SJCRH30 (cell line): ENCODE measurements at places on chromosomes 3 and 15. TPM values are rescaled to one million over a fixed set of nuclear protein-coding genes. Genes with fewer than 3 reads are reported as not detected.

GRCh38 chr3:114900908-114901307 is 246.2 kb downstream of the ZBTB20 start:
- H3K4me3 ChIP-seq, result no peak overlapping the region
- no peaks in the 10 kb centered on the region for H3K27me3 ChIP-seq
- no peaks in the 10 kb centered on the region for H3K36me3 ChIP-seq
- H3K4me1 ChIP-seq, result peaks cover 16% of the 10 kb centered on the region
- no peak overlapping the region for H3K27ac ChIP-seq

- DNase-seq, result no peak
- no peak overlapping the region for H3K4me3 ChIP-seq
- H3K4me1 ChIP-seq, result no peaks in the 10 kb centered on the region
- no peaks in the 10 kb centered on the region for H3K27me3 ChIP-seq
- H3K36me3 ChIP-seq, result no peaks in the 10 kb centered on the region
- no peak overlapping the region for H3K27ac ChIP-seq
These were observed 83.0 kb downstream of the CNTN3 start for GRCh38 chr3:74531491-74531890.

DNA sequence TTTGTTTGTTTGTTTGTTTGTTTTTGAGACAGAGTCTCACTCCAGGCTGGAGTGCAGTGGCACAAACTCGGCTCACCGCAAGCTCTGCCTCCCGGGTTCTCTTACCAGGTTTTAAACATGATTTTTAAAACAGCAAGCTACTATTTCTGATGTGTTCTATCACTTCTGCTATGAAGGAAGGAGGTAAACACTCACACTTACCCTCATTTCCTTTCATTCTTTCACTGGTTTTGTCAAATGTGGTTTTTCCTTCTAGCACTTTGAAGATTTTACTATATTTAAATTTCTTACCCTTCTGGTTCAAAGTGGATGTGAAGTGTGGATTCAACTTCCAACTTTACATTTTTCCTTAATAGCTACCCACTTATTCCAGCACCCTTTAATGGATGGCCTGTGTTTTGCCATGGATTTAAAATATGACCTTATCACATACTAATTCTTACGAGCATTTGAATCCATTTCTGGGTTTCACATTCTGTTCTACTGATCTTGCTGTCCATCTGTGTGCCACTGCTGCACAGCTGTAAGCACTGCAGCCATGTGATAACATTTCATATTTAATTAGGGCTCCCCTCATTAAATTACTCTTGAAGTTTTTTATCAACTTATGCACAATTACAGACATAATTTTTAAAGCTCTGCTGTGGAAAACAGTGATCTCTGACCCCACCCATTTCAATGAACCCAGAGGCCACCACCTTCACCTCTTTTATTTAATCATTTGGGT is 42.3 kb downstream of the TXNRD3 start:
- no peak overlapping the region for H3K4me3 ChIP-seq
- no peaks in the 10 kb centered on the region for H3K36me3 ChIP-seq
- no peak overlapping the region for H3K27ac ChIP-seq
- no peaks in the 10 kb centered on the region for H3K27me3 ChIP-seq
- no peak for DNase-seq

DNA sequence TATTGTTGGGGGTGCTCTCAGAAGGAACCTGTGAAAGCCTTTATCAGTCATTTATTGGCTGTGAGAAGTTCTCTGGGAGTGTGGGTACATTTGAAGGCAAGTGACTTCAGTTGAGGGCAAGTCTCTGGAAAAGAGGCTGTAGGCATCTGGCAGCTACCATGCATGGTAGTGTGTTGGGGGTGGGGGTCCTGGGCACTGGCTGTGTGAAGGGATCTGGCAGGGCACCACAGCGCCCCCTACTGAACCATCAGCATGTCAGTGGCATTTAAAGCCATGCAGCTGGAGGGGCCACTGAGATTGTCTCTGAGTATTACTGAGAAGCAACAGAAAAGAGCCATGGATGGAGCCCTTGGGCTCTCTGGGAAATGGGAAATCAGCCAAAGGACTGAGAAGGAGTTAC is 30.6 kb downstream of the CRTAP start:
- peaks cover 3% of the 10 kb centered on the region; the same call in 1 of the 2 replicates for H3K36me3 ChIP-seq
- DNase-seq, result no peak
- H3K27ac ChIP-seq, result no peak overlapping the region

DNA sequence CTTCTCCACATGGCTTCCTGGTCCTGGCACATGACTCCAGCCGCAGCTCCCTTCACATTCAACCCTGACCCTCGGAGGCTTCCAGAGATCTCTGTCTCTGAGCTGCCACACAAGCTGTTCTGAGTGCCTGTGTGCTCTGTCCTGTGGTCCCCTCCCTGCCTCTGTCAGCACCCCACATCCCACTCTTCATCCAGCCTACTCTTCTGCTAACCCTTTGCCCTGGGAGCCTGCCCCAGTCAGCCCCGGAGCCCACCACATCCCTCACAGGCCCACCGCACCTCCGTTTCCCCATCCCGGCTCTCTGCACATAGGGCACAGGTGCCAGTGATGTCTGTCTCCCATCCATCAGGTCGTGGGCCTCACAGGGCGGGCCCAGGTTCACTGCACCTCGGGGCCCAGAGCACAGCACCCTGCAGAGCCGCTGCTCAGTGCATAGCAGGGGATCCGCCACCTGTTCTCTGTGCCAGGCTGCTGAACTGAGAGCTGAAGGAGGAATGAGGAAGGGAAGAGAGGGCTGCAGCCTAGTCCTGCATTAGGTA is 133.6 kb downstream of the UACA start:
- no peak for DNase-seq
- H3K27ac ChIP-seq, result no peak overlapping the region
- no peak overlapping the region for H3K4me3 ChIP-seq
- H3K4me1 ChIP-seq, result peaks cover 20% of the 10 kb centered on the region
- 0 out of 2 replicates have a peak, but pooled peaks cover 3% of the 10 kb centered on the region for H3K27me3 ChIP-seq
- no peaks in the 10 kb centered on the region for H3K36me3 ChIP-seq

DNA sequence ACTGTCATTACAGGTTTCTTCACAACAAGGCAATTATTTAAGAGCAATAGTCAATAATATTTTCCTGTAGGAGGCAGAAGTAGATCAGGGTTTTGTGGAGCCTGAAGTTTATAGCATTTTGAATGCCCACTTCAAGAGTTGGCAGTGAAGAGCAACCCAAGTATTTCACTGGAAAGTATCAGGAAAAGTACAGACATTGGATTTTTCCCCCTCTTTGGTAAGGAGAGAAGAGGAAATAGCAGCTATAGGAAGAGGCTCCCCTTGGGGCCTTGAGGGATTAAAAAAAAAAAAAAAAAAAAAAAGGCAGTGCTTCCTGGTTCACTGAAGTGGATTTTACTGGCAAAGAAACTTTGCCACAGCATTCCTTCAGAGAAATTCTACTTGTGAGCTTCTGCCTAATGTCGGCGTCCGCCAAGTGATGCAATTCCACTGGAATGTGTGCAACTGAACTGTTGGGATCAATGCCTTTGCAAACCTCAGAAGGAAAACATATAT is 5.7 kb upstream of the CNTN6 start:
- H3K27ac ChIP-seq, result peak overlapping the region; percentile 59
- H3K27me3 ChIP-seq, result no peaks in the 10 kb centered on the region
- peak; percentile 63 for DNase-seq
- H3K4me3 ChIP-seq, result no peak overlapping the region

GRCh38 chr3:38588371-38588971 is 61.0 kb downstream of the SCN5A start:
- no peak overlapping the region for H3K4me3 ChIP-seq
- peaks cover 2% of the 10 kb centered on the region; the same call in 1 of the 2 replicates for H3K36me3 ChIP-seq
- no peak overlapping the region for H3K27ac ChIP-seq
- DNase-seq, result no peak
- H3K27me3 ChIP-seq, result no peaks in the 10 kb centered on the region
- no peaks in the 10 kb centered on the region for H3K4me1 ChIP-seq

DNA sequence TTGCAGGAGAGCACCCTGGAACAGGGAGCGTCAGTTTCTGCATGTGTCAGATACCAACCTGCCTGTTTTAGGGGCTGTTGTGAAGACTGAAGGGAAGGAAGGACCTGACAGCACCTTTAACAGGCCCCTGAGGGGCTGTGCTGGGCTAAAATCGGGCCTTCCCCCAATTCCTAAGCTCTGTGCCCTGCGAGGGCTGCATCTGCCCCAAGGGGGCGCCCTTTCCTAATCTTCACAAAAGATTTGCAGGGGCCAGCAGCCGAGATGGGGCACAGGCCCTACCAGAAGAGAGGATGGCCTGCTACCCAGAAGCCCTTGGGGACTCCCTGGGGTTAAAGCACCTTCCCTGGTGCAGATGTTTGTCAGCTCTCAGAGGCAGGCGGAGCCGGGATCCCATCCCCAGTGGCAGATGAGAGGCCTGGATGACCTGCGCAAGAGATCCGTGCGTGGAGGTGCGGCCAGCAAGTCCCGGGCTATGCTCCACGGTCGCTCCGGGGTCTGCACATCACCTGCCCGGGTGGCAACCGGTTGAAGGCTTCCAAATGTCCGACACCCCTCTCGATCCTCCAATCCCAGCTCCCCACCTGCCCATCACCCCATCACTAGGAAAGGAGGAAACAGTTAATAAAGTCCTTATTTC is 53.6 kb downstream of the RHCG start:
- no peak overlapping the region for H3K27ac ChIP-seq
- H3K27me3 ChIP-seq, result peaks cover 22% of the 10 kb centered on the region
- no peak overlapping the region for H3K4me3 ChIP-seq

EPHA6 gene
- not detected in 2 replicates for total RNA-seq

AGBL1 gene
- total RNA-seq, result 0.08 TPM in 1 of 2 replicates, not detected in the other

ZMAT3 gene
- total RNA-seq, result 6.9 and 7.1 TPM in 2 replicates

TM6SF1 gene
- 4.1 and 5.4 TPM in 2 replicates for total RNA-seq
